Mammary epithelial cell (primary cell): ENCODE measurements at places on chromosomes 2 and 18. TPM values are rescaled to one million over a fixed set of nuclear protein-coding genes. Genes with fewer than 3 reads are reported as not detected.

DNA sequence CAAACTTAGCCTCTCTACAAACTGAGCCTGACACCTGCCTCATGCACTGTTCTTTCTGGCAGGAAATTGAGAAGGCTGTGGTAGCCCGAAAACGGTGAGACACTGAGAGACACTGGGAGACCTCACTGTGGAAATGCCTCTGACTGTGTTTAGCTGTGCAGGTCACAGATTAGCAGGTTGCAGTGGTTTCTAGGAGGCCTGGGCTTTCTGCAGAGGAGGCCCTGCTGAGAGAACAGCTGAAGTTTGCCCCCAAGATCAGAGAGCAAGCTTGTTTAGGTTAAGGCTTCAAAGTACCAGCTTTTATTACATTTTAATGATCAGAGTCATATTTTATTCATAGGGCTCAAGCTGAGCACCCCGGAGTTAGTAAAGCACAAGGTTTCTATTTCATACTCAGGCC, 68.7 kb upstream of the LYPD6 start:
- DNase-seq, result no peak

DNA sequence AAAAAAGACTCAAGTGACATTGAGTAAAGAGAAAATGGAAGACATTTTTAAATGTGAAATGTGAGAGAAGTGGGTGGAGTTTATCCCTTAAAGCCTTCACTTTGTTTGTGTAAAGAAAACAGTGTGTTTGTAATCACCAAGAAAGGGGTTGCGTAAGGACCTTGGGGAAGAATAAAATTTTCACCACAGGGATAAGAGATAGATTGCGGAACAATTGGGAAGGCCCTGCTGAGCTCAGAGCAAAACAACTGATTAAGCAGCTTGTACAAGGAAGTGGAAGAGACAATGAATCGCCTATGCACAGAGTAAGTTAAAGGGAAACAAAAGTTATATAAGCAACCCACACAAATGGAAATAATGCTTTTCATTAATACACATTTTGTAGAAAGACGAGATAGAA, 327.7 kb downstream of the RAD51AP2 start:
- no peak for DNase-seq

L3MBTL4 gene
- polyA plus RNA-seq, result not detected

MLPH gene
- polyA plus RNA-seq, result 16.1 TPM

CMPK2 gene
- 0.12 TPM for polyA plus RNA-seq

SMYD1 gene
- not detected for polyA plus RNA-seq
